ENCODE measurements at places on chromosomes 6 and 20.

DNA sequence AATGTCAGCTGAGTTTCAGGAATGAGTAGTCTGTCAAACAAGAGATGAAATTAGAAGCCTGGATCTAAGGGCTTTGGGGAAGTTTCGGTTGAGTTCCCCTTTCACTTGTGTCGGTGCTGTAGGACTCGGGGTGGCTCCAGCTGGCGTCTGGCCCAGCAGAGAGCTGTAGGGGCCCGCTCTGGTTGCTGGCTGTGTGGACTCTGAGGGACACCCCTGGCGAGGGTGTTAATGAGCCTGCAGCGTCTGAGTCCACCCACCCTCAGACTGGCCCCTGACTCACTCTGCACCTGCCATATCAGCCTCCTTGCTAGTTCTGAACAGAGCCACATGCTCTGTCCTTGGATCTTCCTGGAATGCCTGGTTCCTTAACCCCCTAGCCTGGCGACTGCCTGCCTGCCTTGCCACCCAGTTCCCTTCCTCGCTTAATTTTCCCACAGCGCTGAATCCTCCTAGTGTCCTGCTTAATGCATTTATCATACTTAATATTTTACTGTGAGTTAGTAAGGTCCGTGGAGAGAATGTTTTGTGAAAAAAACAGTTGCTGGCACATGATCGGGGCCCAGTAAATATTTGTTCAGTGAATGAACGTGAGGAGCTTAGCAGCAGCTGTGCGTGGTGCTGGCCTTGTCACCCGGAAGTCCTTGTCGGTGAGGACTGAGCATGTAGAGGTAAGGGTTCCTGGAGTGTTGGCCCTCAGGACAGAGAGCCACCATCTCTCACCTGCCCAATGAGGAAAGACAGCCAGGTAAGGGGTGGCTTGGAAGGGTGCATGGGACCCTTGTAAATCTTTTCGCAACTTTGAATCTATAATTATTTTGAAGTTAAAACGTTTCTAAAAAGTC lies 1.6 kb downstream of the DNAJC5 start:
- DNase-seq: no peak

DNA sequence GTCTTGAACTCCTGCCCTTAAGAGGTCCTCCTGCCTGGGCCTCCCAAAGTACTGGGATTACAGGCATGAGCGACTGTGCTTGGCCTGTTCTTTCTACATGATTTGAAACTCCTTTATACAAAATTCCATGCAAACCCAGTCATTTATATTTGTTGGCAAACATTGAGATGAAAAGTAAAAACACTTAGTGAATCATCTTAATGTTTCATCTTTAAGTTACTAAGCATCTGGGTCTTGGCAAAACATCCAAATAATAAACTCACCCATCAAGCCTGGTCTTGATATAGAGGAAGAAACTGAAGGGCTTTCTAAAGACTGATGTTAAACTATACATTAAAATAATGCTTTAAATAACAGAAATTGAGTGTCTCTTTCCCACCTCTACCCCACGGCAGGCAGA lies 95.1 kb downstream of the FUT9 start:
- DNase-seq: no peak

DNA sequence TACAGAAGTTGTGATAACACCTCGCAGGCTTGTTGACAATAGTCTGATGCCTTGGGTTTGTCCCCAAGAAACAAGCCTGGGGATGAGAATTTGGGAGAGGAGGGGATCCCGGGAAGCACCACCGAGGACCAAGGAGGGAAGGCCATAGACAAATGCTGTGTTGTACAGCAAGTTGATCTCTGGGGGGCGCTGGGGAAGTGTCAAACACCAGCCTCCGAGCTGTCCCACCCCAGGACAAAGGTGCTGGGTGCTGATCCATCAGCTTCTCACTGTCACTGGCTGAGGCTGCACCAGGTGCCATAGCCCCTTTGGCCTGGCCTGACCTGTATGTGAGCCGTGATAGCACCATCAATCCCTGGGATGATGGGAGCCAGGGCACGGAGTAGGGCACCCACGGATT lies 64.0 kb downstream of the SYNDIG1 start:
- no peak for DNase-seq

GRCh38 chr6:30640481-30640880 lies 6.5 kb upstream of the C6orf136 start:
- no peak for DNase-seq

GRCh38 chr6:85569323-85569722 lies 24.3 kb downstream of the SNX14 start:
- no peak for DNase-seq

DNA sequence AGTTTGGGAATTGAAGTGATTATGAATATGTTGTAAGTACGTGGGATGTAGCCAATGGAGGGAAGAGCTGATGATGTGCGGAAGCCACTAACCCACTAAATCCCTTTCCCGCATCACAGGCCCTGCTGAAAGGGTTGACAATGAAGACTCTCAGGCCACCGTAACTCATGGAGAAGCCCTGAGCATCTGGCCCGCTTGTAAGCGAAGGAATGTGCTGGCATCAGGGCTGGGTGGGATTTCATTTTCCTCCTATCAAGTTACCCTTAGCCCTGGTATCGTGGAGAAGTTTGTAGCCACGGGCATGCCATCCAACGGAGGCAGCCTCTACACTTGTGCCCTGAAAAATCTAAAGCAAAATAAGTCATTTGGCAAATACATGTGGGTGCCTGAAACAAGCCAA lies 355.0 kb downstream of the CDH26 start:
- DNase-seq: no peak

DNA sequence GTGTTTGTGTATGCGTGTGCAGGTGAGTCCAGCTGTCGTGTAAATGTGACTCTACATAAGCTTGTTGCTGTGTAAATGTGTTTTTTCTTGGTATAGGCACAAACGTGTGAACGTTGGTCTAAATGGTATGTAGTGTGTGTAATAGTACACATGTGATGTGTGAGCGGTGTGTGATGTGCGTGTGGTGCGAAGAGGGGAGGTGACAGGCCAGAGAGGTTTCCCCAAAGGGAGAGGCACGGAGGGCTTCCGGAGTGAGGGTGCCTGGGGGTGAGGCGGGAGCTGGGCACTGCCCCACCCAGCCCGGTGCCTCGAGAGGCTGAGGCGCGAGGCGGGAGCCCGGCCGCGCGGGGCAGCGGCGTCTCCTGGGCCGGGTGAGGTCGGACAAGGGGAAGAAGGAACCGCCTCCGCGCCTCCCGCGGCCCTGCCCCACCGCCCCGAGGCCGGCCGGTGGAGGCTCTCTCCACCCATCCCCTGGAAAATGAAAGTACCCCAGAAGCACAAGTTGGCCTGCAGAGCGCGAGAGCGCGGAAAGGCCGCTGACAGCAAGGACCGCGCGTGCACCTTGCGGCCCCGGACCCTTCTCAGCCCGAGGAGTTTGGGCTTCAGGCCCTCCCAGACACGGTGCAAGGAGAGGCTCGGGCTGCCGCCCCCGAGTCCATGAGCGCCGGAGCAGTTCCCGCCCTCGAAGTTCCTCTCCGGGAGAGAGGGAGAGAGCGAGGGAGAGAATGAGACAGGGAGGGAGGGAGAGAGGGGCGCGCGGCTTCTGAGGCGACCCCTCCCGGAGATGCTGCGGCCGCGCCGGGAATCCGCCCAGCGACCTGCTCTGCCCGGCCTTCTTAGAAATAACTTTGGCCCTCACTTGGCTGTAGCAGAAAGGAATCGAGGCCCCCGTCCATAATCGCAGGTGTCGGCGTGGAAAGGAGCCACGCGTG lies 43.2 kb upstream of the OSTM1 start:
- no peak for DNase-seq

DNA sequence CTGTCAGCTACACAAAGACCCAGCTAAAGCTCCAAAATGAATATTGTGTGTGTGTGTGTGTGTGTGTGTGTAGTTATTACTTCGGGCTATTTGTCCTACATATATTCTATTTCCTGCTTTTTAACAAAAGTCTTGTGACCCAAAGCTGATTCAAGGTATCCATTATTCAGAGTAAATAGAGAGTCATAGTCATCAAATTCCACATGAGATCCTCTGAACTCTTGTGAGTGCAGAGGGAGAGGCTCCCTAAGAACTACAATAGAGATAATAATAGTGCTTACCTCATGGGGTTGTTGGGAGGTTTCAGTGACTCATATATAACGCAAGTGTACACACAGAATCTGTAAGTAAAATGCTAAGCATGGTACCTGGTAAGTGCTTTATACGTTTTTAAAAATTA lies 95.6 kb upstream of the SHLD1 start:
- no peak for DNase-seq

- no peak for DNase-seq
Measured at GRCh38 chr6:125050663-125051318, 88.6 kb downstream of the RNF217 start.

DNA sequence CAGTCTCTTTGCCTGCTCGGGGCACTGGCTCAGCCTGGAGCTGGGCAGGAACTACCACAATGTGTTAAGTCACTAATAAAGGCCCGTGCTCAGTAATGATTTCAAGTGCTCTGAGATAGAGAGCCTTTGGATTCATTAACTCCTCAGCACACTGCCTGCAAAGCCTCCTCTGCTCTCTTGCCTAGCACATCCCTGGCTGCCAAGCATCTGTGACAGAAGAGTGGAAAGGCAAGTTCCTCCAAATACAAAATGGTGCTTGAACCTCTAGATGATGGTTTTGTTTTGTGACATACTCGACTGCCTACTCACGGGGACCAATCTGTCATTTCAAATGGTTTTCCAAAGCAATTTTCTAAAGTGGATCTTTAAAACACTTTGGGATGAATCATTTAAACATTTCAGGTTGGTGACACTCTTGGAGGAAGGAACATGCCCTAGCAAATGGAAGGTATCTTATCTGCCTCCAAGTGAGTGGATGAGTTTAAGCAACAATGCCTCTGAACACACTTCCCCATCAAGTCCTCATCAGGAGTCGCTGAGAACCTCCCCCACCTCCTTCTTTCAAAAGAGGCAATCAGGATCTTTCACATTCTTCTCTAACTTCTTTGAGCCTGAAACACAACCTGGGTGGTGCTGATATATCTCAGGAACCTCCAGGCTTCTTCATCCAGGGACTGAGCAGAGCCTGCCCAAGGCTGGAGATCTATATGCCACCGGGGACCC lies 35.8 kb downstream of the METTL24 start:
- DNase-seq: no peak

DNA sequence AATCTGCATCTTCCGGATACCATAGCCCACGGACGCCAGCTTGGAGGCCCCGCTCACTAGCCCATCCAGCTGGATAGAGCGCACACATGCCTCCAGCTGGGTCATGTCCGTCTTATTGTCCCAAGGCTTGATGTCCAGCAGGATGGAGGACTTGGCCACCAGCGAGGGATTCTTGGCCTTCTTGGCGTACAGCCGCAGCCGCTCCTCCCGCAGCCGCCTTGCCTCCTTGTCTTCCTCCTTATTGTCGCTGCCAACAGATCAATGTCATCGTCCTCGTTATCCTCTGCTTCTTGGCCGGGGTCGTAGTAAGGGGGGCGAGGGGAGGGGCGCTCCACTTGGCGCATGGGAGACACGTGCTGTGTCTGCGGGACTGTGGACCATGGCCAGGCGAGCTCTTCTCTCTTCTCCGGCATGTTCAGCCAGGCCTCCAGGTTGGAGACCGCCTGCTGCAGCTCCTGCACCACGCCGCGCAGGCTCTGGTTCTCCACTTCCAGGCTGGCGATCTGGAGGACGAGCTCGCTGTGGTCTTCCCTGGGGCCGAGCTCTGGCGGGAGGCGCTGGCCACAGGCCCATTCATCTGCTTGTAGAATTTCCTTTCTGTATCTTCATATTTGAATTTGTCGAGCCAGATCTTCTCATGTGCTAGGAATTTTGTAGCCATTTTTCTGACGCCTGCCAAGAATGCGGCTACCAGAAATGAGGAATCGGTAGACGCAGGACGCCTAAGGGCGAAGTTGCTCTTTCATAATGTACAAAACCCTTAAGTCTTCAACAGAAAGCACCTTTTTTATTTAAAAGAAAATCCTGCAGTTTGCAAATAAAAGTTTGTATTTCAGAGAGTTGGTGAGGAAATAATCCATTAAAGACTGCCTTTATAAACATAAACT lies 60.1 kb upstream of the PTPRK start:
- DNase-seq: no peak
